ENCODE measurements at places on chromosomes 2 and 18.

- no peak for DNase-seq
Measured at GRCh38 chr2:175571078-175571653, 389.7 kb upstream of the ATP5MC3 start.

- DNase-seq, result no peak
Measured at GRCh38 chr2:39158351-39158750, 37.5 kb upstream of the SOS1 start.

DNA sequence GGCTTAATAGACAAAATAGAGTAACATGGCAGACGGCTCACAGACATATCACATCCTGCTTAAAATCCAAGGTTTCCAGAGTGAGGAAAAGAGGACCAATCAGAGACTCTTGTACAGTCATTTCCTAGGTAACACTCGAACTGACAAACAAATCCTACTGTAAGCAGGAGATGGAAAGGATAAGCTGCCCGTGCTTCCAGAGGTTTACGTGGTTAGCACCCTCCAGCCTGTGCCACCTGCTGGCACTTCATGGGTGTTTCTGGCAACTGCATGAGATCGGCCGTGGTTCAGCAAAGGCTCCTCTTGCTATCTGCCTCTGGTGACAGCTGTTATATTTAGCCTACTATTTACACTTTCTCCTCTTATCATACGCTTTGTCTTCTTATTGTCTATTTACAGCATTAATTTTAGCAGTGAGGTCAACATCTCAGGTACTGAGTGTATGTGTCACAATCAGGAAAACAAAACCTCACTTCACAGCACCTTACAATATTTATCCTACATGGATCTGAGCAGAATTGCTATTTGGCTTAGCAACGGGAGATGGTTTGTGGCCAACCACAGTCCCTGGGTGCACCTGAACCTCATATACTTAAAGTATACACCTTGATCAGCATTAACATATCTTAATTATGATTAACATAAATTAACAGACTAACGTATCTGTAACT lies 226.9 kb downstream of the TMEM163 start:
- peak; percentile 12 for DNase-seq

- no peak for DNase-seq
Measured at GRCh38 chr2:165283342-165283741, 44.1 kb downstream of the SCN2A start.

DNA sequence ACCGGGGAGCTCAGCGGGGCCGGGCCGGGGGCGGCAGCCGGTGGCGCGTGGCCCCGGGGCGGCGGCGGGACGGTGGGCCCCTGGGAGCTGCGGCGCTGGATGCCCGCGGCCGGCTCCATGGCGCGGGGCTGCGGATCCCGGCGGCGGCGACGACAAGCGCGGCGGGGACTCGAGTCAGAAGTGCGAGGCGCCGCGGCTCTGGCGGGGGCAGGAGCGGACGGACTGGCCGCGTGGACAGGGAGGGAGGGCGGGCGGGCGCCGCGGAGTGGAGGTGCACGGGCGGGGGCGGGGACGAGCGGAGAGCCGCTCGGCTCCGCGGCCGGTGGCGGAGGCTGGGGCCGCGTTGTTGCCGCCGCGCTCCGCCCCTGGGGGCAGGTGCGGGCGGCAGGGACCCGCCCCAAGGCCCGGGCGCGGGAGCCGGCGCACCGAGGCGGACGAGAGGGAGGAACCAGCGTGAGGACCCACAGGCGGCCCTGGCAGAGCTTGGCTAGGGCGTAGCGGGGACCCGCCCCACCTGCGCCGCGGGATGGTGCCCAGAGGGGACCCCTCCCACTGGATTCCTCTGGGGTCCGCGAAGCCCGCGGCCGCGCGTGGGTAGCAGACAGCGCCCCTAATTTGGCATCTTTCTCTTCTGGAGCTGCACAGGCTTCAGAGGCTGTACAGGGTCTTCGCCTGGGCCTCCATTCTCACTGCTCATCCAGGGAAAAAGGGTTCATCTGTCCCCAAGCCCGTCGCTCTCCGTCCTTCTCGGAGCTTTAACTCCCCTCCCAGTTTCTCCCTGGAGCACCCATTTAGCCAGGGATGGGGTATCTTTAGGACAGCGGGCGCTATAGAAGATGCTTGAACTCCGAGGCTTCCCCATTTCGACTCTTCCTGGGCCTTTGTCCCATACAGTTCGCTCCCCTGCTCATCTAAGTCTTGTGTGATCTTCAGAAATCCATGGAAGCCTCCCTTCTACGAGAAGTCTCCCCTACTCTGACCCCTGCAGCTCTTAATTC lies at the start of gene TMEM163:
Gene TMEM163 (minus strand): TSS at position 184 of the 998 bp plus-strand sequence.
- peak; percentile 10 for DNase-seq

DNA sequence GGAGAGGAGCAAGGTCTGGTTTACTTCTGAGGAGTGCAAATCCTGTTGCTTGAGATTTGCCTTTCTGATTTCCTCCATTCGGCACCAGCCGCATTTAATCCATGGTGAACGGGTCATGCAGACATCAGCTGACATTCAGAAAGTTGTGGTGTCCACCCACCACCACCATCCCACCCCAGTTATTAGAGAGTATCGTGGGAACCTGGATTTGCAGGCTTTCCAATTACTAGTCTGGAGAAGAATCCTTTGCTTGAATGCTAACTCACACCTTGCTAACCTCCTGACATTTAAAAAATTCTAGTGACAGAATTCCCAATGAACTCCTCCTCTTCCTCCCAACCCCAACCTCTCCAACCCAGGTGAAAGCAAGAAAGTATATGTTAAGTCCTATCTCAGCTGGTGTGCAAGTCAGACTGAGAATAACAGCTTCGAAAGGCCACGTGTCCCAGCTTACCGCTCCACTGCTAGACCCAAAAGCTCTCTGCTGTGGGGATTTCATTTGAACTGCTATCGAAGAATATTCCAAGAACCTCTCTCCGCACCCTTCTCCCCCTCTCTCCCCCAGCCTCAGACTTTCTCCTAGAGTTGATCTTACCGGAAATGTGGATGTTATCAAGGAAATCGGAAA lies 17.7 kb downstream of the BCL11A start:
- DNase-seq, result no peak

GRCh38 chr18:72246076-72246475 lies 298.1 kb downstream of the CBLN2 start:
- no peak for DNase-seq

DNA sequence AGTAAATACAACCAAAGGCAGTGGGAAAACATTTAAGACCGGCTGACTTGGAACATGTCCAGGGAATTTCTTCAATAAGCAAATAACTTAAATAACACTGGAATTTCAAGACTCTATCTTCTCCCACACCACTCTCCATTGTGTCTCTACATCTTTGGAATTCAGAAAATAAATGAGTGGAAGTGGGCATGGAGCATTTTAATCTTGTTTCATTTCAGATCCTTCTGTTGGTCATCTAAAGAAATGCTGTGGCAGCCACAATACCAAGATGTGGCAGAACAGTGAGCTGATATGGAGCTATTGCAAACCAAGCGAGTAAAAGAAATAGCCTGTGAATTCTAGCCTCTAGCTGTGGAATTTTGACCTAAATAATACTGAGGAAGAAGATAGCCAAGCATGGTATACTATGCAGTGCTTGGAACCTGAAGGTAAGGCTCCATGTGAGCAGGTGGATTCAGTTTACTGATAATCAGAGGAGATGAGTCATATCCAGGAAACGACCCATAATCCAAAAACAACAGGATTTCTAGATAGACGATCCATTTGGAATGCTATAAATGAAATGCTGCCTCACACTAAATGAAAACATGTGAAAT lies 157.1 kb upstream of the SCN7A start:
- DNase-seq, result no peak

- DNase-seq, result no peak
Measured at GRCh38 chr2:238251986-238252385, 12.1 kb upstream of the HES6 start.

- no peak for DNase-seq
Measured at GRCh38 chr2:60602828-60603532, 49.5 kb upstream of the BCL11A start.

DNA sequence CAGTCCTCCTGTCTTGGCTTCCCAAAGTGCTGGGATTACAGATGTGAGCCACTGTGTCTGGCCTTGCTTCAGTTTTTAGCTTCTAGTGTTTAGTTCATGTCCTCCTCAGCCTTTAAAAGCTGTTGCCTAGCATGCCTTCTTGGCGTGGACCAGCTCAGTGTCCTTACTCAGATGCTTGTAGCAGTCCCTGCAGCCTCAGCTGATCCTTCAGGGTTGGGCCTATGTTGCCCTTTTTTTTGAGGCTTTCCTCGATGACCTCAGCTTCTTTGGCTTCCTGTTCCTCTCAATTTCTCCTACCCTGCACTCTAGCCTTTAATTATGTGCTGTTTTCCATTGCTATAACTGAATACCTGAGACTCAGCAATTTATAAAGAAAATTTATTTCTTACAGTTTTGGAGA lies 57.7 kb downstream of the TANC1 start:
- DNase-seq, result no peak

DNA sequence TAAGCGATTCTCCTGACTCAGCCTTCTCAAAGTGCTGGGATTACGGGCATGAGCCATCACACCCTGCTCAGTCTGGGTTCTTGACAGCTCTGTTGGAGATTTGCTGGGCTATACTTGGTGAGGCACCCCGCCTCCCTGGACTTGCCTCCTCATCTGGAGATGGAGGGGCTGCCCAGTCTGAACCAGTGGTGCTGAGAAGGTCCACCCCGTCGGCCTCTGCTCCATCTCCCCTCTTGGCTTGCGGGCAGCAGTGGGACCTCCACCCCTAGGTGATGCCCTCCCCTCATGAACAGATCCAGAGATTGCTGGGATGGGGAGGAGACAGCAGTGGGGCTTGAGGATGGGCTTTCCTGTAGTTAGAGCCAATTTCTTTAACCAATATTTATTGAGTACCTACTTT lies 120.9 kb downstream of the CLIP4 start:
- DNase-seq, result no peak

DNA sequence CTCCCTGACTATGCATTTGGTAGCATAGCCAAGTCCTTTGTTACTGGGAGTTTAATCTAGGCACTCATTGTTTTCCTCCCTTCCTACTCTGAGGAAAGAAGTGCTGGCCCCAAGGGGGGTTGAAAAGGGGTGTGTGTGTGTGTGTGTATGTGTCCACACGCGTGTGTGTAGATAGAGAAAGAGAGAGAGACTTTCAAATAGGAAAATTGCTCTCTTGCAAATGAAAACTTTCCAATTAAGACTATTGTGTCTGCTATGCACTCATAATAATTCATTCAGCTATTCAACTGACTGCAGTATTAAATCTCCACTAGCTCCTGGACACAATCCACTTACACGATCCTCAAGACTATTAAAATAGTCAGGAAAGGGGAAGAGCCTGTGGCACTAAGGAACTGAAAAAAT lies 92.9 kb upstream of the CSRNP3 start:
- DNase-seq, result no peak

Measured in activated CD4-positive, alpha-beta T cell treated with anti-CD3 and anti-CD28 coated beads, Interleukin-2, amount 50 U/mL, for 1 hour (primary cell).